Parietal lobe (tissue), 2 donors: ENCODE measurements at places on chromosomes 12 and 14. TPM values are rescaled to one million over a fixed set of nuclear protein-coding genes. Genes with fewer than 3 reads are reported as not detected.

Gene SLC8A3
- 46.0 TPM for total RNA-seq

Gene ZNF385A
- 2.8 TPM for total RNA-seq

Gene LTB4R2
- total RNA-seq = 2.2 TPM

Gene LUM
- 4.4 TPM for total RNA-seq

Gene TOMM20L
- total RNA-seq = not detected

Gene ASCL1
- 15.0 TPM for total RNA-seq

Gene ESPL1
- total RNA-seq = 2.8 TPM

Gene GTF2H3
- total RNA-seq = 31.0 TPM

Gene PRH2
- 2.8 TPM for total RNA-seq

Gene GNB3
- 5.9 TPM for total RNA-seq

Gene FGF23
- not detected for total RNA-seq

Gene YEATS4
- 27.2 TPM for total RNA-seq

Gene STON2
- 45.1 TPM for total RNA-seq

Gene NR2C1
- 84.2 TPM for total RNA-seq

Gene PMCH
- total RNA-seq = not detected

Gene ARHGEF25
- 40.7 TPM for total RNA-seq

Gene RPL10L
- not detected for total RNA-seq

Gene DLK1
- not detected for total RNA-seq

Gene FOXG1
- total RNA-seq = 80.4 TPM

Gene TAS2R42
- not detected for total RNA-seq

Gene TIMELESS
- 5.3 TPM for total RNA-seq

Gene CLEC7A
- total RNA-seq = 0.31 TPM

Gene GPR84
- total RNA-seq = not detected

Gene STAC3
- total RNA-seq = 0.94 TPM

Gene PROX2
- total RNA-seq = not detected

Gene ALX1
- not detected for total RNA-seq

Gene KCNMB4
- total RNA-seq = 55.1 TPM

Gene SERPINA9
- total RNA-seq = not detected

Gene ASB2
- not detected for total RNA-seq

Gene GZMB
- not detected for total RNA-seq

Gene OTOGL
- 0.31 TPM for total RNA-seq

Gene LRP1-AS
- total RNA-seq = not detected

Gene FOXN4
- total RNA-seq = 0.94 TPM

Gene SYCP3
- 1.3 TPM for total RNA-seq

Gene LRTM2
- total RNA-seq = 8.1 TPM

Gene MYF5
- not detected for total RNA-seq

Gene GPRC5D
- total RNA-seq = not detected

Gene PLEK2
- not detected for total RNA-seq

Gene MIPOL1
- total RNA-seq = 33.8 TPM

Gene SERPINA12
- not detected for total RNA-seq

Gene FGF6
- not detected for total RNA-seq

Gene DYRK2
- total RNA-seq = 107 TPM

Gene RAD51AP1
- 11.6 TPM for total RNA-seq

Gene GIT2
- 94.8 TPM for total RNA-seq
